ENCODE measurements at places on chromosomes 5 and 9. TPM values are rescaled to one million over a fixed set of nuclear protein-coding genes. Genes with fewer than 3 reads are reported as not detected.

TAF11L10 gene
- total RNA-seq = not detected

ADAMTSL2 gene
- total RNA-seq = 1.2 TPM

IL4 gene
- total RNA-seq = not detected

UBE2QL1 gene
- total RNA-seq = not detected

SCAMP1 gene
- 124 TPM for total RNA-seq

BTNL3 gene
- not detected for total RNA-seq

DCANP1 gene
- total RNA-seq = not detected

STPG3 gene
- total RNA-seq = not detected

PALM2AKAP2 gene
- 37.2 TPM for total RNA-seq

C5orf58 gene
- total RNA-seq = not detected

WNK2 gene
- not detected for total RNA-seq

RLN1 gene
- total RNA-seq = not detected

SCGB3A2 gene
- not detected for total RNA-seq

CD72 gene
- total RNA-seq = 0.19 TPM

NFIL3 gene
- 10.9 TPM for total RNA-seq

GPR107 gene
- total RNA-seq = 33.4 TPM

NMUR2 gene
- total RNA-seq = not detected

TRPM6 gene
- total RNA-seq = not detected

FOXD4L3 gene
- under 0.01 TPM for total RNA-seq
